Iris pigment epithelial cell (primary cell): ENCODE measurements at places on chromosomes 11 and 22.

- DNase-seq, result no peak
Observed at GRCh38 chr11:121780971-121781370, 328.2 kb upstream of the SORL1-AS1 start.

GRCh38 chr11:62459080-62459479 is 40.2 kb downstream of the SCGB1A1 start:
- DNase-seq, result peak; percentile 22

DNA sequence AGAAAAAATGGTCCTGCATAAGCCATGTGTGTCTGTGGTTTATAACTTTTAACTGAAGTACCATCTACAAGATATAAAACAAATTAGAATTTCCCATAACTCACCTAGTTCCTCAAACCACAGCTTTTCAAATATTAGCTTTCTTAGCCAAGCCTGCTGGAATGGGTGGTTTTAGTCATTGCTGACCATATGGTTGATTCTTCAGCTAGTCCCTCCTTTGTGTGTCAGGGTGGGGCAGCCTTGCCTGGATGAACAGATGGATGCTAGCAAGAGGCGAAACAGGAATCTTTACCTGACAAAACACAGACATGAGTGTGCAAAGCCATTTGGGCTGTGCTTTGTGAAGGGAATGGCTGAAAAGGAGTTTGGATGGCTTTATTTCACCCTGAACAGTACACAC is 6.9 kb upstream of the B3GNT6 start:
- DNase-seq, result no peak

DNA sequence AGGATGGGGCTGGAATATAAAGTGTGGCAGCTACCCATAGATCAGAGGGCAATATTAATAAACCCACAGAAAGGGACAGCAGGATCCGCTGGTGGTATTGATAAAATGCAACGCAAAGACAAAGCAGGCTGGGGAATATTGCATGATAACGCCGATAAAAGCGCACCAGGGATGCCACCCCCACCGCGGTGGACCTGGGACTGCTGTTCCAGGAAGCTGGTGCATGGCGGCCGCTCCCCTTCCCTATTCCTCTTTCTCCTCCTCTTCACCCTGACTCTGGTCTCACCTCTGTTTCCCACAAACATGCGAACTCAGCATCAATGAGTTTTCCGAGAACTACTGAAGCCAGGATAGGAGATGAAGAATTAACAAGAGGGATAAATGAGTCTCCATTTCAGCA is 20.2 kb downstream of the SPATA19 start:
- DNase-seq, result no peak

GRCh38 chr11:126695293-126695692 is 305.3 kb downstream of the KIRREL3 start:
- DNase-seq, result no peak

- DNase-seq, result peak; percentile 82
Observed at GRCh38 chr11:12174477-12175143, 64.2 kb downstream of the MICAL2 start.

DNA sequence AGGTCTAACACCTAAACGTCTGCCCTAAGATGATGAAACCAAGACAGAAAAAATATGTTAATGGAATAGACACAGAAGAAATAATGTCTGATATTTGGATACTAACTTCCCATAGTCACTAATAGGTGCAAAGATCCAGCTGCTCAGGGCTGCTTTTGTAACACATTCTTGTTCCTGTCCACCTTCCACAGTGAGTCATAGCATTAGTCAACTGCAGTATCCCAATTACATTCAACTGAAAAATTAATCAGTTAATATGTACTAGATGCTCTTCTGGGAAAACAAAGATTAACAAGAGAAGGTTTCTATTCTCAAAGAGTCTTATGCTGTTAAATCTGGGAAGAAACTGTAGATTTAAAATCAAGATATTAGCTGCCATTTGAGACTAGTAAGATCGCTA is 47.6 kb downstream of the HEPHL1 start:
- peak; percentile 3 for DNase-seq

- peak; percentile 47 for DNase-seq
Observed at GRCh38 chr11:19632499-19632834, 80.2 kb upstream of the NAV2 start.

DNA sequence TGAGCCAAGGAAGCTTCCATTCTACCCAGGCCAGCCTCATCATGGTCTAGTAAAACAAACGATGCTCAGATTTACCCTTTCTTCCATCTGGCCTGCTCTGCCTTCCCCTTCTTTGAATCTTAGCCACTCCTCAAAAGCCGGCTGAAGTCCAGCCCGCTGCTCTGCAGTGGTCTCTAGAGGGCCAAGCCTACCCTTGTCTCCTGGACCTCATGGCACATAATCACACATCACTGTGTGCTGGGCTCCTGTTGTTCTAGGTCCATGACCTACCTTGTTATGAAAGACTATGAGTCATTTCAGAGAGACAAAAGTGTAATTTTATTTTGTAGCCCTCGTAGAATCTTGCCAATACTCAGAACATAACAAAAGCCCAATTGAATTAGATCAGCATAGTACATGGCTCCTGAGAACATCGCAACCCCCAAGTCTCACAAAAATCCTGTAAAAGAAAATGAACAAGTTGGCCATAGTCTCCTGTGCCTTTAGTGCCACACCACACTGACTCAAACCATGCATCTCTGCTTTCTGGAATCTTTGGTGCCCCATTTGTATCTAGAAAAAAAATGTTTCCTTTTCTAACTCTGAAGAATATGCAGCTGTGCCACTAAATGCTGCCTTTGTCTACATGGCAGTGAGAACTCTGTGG is 192.7 kb downstream of the OPCML start:
- DNase-seq, result no peak

- DNase-seq, result peak; percentile 82
Observed at GRCh38 chr11:911031-911889, 650 bp upstream of the CHID1 start.

DNA sequence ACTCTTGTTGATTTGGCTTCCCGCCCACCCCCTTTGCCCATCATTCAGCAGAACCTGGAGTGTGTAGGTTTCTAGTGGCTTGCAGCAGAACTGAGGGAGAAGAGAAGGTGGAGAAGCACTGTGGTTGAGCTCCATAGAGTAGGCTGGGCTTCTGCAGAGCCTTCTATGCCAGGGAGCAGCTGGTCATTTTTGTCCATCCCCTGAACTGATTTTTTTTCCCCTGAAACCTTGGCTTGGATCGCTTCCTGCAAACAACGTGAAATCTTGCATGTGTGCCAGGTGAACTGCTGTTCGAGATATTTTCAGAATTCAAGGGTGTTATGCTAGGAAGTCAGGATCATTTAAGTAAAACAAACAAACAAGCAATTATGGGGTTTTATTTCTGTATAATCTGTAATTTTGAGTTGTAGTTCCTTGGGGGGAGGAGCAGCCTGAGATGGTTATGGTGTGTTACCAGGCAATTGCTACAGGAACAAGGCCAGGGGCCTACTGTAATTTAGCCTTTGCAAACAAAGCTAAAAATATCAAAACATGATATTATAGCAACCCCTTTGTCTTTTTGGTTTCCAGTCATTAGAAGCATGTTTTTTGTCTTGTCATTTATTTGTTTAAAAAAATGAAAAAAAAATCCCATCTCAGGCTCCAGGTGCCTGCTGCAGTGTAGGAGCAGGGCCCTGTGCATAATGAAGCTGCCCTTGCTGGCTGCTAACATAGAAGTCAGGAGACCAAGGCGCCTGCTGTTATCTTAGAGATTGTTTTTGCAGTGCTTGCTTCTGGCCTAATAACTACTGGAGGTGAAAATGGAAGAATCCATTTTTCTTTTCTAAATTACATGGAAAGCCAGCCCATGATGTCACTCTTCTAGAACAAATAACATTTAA is 152.4 kb upstream of the TTC12 start:
- no peak for DNase-seq

DNA sequence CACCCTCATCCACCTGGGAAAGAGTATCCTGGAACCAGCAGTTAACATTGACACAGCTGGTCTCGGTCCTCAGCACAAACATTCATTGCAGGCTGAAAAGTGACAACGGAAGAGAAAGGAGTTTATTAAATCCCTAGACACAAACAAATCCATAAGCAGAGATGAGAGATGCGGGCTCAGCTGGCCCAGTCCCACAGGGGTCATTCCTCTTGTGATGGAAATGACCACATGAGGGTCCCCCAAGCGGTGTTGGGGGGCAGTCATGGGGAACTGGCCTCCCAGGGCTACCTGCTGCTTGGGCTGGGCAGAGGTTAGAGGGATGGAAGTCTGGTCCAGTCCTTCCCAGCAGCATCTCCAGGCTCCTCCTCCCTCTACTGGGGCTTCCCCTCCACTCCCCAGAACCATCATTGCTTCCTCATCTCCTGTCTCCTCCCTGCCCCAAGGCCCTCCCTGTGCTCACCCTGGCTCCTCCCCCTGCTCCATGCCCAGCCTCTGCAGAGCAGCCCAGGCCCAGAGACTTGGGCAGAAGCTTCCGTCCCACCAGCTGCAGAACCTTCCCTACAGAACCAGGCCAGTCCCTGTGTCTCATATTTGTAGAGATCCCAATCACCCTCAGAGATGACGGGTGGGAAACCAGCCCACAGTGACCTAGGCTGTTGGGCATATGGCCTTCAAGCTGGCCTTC is 5.4 kb upstream of the IGLL5 start:
- peak; percentile 8 for DNase-seq

GRCh38 chr11:70555078-70555477 is 156.7 kb downstream of the CTTN start:
- DNase-seq, result no peak

- no peak for DNase-seq
Observed at GRCh38 chr11:72816404-72816990, 2.3 kb downstream of the ATG16L2 start.

DNA sequence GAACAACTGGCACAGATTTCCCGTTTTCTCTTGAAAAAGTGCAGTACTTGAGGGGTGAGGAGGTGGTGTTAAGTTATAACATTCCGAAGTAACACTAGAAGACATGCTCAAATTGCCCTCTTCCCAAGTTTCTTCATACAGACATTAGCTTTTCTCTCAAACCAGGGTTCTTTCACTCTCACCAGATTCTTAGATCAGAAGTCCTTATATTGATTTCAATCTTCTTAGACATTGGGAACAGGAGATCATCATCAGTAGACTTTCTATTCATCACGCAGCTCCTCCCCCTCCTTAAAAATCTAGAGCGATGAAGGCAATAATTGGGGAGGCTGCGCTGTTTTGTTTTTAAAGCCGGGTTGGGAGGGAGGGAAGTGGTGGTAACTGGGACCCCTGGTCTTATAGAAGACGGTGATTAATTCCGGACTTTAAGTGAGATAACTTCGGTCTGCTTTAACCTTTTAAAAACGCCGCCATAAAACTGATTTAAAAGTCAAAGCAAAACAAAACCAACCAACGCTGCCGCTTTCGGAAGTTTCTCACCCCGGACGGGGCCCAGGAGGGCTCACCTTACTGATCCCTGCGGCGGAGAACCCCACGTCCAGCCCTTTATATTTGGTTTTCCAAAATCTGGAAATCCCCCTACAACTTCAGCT is 665 bp downstream of the USP28 start:
- DNase-seq, result peak; percentile 39

- DNase-seq, result peak; percentile 52
Observed at GRCh38 chr11:95245038-95245437, 14.0 kb upstream of the SESN3 start.

GRCh38 chr22:17117890-17118289 is 3.3 kb downstream of the TMEM121B start:
- DNase-seq, result no peak

GRCh38 chr22:39712081-39712480 is 141.5 kb downstream of the CACNA1I start:
- no peak for DNase-seq

DNA sequence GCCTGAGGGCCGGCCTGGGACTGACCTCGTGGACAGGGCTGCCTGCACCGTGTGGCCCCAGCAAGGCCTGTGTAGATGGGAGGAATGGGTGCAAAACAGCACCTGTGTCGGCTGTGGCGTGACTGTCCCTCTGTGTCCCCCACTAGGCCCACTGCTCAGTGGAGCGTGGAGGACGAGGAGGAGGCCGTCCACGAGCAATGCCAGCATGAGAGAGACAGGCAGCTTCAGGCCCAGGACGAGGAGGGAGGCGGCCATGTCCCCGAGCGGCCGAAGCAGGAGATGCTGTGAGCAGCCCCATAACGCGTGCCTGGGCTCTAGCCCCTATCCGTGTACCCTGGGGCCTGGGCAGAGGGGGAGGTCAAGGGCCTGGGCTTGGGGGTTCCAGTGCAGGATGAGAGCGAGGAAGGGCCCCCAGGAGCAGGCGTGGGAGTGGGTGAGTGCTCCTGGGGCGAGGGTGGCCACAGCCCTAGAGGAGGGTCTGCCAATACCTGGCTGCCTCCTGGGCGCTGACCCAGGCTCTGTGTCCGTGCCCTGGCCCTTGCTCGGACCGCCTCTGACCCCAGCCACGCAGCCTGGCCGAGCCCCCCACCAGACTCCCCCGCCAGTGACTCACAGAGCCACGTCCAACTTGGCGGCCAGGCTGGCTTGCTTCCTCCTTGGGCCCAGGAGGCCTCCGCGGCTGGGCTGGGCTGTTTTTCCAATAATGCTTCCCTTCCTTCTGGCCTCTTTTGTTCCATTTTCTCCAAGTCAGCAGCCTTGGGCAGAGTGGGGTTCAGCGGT is 11.6 kb downstream of the PRR33 start:
- peak; percentile 51 for DNase-seq

- DNase-seq, result no peak
Observed at GRCh38 chr22:41561335-41561734, 525 bp downstream of the CSDC2 start.

GRCh38 chr22:37657590-37658132 is 862 bp upstream of the PDXP start:
- DNase-seq, result peak; percentile 25

DNA sequence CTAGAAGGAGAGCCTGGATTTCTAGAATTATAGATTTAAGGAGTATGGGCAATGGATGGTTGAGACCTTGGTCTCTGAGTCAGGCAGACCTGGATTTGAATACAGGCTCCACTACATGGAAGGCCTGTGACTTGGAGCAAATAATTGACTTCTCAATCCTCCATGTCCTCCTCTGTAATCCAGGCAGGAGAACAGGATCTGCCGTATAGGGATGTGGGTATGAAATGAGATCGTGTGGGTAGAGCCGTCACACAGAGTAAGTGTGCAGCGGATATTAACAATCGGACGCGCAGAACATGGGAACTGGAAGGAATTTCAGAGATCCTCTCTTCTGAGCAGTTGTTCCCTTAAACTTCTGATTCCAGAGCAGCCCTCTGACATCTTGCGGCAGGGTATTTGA is 11.5 kb upstream of the TMPRSS13 start:
- no peak for DNase-seq

GRCh38 chr22:29387921-29388758 is at the start of gene AP1B1:
Gene AP1B1 (minus strand): TSS chr22:29388570. CDS start chr22:29367243, 21,327 bp downstream.
- peak; percentile 86 for DNase-seq

DNA sequence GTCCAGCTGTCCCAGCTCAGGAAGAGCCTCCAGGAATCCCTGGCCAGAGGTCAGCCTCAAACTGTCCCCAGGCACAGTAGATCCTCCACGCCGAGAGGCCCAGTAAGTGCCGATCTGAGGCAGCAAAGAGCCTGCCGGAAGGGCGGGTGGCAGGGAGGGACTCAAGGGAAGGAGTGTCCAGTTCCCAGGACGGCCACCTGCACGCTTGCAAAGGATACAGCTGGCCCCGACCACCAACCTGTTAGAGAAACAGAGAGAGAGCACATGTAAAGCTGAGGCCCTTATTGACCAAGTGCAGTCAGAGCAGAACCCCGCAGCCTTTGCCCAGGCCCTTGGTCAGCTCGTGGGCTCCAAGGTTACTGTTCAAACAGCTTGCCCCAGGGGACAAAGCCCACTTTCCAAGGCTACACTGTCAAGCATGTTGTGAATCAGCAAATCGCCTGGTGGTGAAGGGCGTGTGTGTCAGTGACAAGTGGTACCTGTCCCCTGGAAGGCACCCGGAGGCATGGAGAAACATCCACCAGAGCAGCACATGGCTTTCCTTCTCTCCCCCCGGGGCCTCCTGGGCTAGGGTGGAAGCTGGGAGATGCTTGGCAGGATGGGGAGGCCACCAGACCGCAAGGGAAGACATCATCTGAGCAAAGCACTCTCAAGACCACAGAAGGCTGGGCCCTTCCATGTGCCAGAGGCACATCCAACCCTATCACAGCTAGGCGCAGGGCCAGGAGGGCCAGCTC is 42.6 kb upstream of the COMT start:
- no peak for DNase-seq
